ENCODE measurements at places on chromosomes 2 and 18.

- no peak for DNase-seq
Observed at GRCh38 chr2:62604336-62604735, 98.3 kb upstream of the TMEM17 start.

GRCh38 chr2:45964223-45964841, 312.9 kb downstream of the PRKCE start:
- no peak for DNase-seq

- no peak for DNase-seq
Observed at GRCh38 chr2:168216351-168217005, 30.9 kb downstream of the STK39 start.

- no peak for DNase-seq
Observed at GRCh38 chr2:86371527-86371926, 34.1 kb upstream of the REEP1 start.

DNA sequence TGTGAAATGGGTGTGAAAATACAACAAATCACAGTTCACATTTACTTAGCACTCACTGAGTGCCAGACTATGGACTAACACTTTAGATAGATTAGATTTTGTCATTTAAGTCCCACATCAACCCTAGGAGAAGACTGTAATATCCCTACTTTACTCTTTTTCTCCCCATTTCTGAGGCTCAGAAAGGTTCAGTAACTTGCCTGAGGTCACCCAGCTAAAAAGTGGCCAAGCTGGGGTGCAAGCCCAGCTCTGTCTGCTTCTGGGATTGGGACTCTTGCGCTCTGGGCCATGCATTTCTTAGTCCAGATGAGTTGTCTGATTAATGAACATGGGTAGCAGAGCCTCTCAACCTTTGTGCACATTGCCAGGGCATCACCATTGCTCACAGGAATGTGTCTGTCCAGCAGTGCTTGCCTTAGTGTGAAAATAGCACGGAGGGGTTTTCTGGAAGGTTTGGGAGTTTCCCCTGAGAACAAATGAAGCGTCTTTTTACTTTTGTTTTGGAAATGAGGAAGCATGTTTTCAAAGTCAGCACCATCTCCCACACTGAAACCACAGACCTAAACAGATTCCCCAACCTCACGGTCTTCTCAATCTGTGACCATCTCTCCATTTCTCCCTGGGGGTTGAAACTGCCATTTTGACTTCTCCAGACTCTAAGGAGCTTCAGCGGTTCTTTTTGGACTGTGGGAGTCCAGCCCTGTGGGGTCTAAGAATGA, 31.9 kb downstream of the NRP2 start:
- DNase-seq, result no peak

DNA sequence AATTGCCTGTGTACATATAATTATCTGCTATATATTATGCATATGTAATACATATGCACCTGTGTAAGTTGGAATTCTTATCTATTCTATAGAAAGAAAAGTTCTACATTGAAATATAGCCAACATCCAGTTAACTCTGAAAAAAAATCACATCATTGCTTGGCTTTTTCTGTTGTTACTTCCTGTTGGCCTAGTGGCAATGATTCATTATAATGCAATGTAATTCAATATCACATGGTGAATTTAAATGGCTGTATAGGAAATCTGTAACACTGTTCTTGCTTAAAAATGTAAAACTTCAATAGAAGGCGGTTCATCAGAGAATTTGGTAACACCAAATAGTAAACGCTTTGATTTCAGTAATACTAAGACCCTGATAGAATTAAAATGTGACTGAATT, 44.5 kb upstream of the MAP4K3 start:
- no peak for DNase-seq

DNA sequence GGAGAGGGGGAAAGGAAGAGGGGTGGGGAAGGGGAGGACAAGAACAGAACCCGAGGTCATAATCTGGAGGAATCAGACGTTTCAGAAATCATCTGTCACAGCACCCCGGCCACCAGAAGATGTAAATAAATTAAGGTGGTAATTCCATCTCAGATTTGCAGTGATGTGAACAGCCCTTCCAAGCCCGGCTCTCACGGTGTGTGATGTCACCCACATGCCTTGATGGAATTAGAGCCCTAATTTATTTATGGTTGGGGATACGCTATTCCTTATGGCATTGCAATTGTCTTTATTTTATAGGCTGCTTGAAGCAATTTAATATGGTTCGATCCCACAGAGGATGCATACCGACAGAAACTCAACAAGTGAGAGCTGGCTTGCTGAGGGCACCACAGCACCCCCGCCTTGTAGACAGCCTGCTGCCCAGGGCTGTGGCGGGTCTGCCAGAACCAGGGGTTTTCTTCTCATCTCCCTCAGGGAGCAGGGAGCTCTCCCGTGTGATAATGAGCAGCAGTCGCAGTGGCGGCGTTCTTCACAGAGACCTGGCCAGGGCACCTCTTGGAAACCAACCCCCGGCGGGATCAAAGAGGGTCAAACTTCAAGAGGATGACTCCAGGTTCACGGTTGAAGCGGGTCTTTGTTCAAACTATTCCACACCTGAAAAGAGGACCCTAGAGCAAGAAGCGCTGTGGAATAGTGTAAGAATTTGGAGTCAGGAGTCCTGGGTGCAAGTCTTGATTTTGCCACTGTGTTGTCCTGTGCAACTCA, 40.5 kb upstream of the SIX2 start:
- no peak for DNase-seq

DNA sequence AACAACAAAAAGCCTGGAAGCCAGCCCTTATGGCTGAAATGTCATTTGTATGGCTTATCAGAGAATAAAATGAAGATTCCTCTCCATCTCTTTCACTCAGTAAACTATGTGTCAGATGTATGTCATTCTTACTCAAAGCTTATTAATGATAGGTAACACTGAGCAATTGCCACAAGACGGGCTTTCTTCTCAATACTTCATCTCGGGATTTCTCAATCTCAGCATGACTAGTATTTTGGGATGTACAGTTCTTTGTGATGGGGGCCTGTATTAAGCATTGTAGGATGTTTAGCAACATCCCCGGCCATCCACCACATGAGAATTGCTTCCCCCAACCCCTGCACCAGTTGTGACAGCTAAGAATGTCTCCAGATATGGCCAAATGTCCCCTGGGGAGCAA, 80.2 kb downstream of the MREG start:
- DNase-seq, result no peak

DNA sequence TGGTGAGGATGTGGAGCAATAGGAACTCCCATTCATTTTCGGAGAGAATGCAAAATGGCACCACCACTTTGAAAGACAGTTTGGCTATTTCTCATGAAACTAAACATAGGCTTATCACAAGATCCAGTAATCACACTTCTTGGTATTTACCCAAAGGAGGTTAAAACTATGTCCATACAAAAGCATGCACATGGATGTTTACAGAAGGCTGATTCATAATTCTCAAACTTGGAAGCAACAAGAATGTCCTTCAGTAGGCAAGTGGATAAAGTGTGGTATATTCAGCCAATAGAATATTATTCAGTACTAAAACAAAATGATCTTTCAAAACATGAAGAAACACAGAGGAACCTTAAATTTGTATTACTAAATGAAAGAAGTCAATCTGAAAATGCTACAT, 440.6 kb downstream of the FBXO15 start:
- DNase-seq, result no peak

DNA sequence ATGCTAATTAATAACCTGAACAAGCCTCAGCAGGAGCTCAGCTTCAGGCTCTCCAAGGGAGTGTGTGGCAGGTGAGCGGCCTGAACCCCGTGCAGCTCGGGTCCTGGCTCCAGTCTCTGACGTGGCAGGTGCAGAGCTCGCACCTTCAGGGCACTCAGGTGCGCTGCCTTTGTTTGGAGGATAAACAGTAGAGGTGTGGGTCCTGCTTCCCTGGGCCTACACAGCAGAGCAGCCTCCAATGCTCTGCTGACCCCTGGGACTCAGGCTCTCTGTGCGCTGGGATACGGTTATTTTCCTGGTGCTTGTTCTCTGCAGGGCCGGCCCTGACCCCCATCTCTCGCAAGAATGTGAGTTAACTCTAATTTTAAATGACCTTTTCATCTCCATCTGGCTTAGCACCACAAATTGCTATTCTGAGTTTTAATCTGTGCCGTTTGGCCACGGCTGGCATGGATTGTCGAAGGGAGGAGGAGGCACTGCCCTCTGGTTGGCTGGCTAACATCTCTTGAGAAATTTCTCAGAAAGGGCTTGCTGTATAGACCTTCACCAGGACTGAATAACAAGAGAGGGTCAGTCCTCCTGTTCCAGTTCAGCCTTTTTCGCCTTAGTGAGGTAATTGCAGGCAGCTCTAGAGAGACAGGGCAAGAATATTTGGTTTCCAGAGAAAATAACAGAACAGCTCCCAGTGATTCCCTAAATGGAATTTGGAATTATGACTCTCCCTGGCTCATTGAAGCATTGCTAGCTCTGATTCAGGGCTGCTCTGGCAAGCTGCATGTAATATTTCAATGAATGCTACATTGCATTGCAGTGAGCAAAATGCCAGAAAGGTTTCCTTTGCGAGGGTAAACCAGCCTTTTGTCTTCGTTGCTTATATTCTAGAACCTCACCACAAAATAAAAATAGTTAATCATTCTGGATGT, 161.8 kb downstream of the DCDC2C start:
- DNase-seq, result no peak

GRCh38 chr2:103594823-103595222, 833.0 kb downstream of the TMEM182 start:
- no peak for DNase-seq

DNA sequence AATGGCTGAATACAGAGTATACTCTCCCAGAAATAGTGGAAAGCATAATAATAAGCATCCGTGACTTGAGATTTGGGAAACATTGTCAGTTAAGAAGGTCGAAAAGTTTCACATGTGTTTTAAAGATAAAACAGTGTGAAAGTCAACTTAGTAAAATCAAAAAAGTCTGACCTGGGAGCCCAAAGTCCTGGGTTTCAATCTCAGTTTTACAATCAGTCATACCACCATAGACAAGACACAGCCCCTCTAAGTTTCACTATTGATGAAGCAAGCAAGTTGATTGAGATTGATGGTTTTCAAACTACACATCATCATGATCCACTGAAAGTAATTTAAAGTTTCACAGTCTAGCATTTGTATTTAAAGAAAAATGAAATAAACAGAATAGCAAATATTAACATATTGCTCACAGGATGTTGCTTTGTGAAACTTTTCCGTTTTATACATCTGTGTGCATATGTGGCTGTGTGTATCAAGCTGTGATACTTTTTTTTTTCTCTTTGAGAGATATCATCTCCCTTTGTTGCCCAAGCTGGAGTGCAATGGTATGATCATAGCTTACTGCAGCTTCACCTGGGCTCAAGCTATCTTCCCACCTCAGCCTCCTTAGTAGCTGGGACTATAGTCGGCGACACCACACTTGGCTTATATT, 71.1 kb downstream of the PIK3C3 start:
- no peak for DNase-seq

DNA sequence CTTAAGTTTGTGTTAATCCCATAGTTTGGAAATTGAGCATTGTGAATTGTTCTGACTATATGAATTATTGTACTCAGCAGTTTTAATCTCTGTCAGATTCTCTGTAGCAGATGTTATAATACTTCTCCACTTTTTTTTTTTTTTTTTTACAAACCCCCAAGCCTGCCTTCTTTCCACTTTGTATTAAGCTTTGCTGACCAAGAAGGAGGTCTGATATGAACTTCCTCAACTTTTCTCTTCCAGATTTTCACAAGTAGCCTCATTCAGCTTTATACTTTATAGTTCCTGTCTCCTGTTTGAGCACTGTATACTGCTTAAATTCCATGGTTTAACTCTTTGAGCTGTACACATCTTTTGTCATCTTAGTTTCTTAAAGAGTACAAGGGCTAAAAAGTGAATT, 105.0 kb downstream of the HAUS1 start:
- no peak for DNase-seq

DNA sequence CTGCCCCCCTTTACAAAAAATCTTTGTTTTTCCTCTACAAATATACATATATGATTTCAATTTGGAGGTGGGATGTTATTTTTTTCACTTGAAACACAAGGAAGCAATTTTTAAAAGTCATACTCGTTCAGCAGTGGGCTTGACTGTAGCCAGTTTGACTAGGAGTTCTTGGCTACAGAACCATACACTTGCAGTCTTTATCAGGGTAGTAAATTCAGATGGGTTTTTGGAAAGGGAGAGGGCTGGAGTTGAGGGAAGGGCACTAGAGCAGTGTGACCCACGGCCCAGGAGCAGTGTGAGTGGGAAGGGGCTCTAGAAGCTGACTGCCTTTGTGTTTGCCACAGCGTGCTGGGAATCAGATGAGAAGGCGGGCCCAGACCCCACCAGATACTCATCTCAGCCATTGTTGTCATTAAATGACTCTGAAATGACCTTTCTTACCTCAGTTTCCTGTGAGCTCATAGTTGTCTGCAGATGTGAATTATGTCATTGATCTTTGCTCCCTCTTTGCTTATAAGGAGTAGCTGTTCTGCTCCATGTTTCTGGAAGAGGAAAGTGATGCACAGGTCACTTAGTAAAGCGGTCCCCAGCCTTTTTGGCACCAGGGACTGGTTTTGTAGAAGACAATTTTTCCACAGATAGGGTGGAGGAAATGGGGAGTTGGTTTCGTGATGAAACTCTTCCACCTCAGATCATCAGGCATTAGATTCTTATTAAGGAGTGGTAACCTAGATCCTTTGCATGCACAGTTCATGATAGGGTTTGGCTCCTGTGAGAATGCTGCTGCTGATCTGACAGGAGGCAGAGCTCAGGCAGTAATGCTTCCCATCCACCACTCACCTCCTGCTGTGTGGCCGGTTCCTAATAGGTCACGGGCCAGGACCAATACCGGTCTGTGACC, 116.8 kb downstream of the SPTBN1 start:
- no peak for DNase-seq

GRCh38 chr2:188573453-188573852, 281.8 kb downstream of the GULP1 start:
- DNase-seq, result no peak

DNA sequence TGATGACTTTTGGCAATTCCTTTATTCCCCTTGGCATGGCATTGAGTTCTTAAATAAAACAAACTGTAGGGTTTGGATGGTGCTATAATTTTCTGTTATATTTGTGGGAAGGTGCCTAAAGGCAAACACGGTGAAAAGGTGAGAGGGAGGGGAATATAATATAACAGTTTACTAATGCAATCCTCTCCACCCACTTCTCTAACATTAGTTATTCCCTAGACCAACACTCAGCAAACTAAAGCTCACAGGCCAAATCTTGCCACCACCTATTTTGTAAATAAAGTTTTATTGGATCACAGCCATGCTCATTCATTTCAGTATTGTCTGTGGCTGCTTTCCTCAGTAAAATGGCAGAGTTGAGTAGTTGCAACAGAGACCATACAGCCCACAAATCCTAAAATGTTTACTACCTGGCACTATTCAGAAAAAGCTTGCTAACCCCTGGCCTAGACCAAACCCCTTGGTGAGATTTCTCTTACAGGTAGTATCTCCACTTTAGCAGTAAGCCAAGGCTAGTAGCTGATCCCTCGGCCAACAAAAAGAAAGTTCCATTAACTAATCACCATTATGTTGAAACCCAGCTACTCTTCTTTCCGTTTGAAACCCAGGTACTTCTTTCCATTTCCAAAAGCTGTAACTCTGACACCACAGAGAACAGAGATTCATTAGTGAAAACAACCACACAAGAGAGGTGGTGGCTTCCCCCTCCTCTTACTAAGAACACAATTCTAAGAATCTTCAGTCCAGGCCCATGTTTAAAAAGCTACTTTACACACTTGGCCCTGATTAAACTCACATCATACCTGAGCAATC, 136.1 kb upstream of the CHAC2 start:
- no peak for DNase-seq

GRCh38 chr18:1253827-1254226, 349.2 kb downstream of the ADCYAP1 start:
- no peak for DNase-seq

- DNase-seq, result no peak
Observed at GRCh38 chr2:146119586-146119985, 1599.7 kb upstream of the ZEB2 start.

GRCh38 chr2:217956586-217957457, 46.0 kb downstream of the TNS1 start:
- DNase-seq, result no peak
